NCI-H526 (cell line): ENCODE measurements at places on chromosomes 5 and 9.

- no peak for DNase-seq
These were observed 503.7 kb downstream of the SPATA31D1 start for GRCh38 chr9:82492274-82492673.

DNA sequence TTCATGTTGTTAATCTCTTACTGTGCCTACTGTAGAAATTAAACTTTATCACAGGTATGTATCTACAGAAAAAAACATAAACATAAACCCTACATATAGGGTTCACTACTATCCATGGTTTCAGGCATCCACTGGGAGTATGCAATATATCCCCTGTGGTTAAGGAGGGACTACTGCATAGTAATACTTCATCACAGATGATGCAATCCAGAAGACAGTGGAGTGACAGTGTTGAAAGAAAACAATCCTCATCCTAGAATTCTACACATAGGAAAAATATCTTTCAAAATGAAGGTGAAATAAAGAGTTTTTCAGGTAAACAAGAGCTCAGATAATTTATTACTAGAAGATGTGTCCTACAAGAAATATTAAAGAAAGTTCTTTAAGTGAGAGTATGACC, 105.9 kb downstream of the HOMER1 start:
- no peak for DNase-seq

DNA sequence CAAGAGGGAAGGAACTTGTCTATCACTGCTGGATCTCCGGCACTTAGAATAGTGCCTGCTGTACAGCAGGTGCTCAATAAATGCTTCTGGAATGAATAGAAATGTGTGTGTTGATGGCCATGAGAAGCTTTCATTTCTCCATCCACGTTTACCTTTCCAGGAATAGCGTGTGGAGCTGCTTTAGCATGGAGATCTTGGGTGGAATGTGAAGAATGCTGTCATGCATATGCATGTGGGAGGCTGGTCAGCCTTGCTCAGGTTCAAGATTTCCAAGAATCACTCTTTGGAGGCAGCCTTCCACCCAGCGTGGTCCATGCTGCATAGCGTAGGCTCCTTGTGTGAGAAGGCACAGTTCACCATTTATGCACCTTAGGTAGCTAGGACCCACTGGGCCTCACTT, 19.2 kb downstream of the COL15A1 start:
- DNase-seq, result no peak

GRCh38 chr9:32899181-32899580, 102.2 kb downstream of the APTX start:
- DNase-seq, result no peak

DNA sequence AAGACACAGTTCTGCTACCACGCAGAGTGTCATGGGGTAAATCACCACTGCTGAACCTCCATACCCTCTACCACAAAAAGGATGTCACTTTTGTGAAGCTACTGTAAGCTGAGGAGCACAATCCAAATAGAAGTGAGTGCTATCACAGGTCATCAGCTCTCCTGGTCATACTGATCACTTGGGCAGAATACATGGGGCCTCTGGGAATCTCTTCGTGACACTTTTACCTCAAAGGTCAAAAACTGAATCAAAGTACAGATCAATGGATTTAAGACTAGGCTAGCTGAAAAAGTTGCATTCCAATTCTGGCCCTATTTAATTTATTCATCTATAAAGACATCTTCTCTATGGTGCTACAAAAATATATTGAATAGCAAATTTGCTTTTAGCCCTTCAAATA, 115.5 kb downstream of the MPDZ start:
- DNase-seq, result no peak

DNA sequence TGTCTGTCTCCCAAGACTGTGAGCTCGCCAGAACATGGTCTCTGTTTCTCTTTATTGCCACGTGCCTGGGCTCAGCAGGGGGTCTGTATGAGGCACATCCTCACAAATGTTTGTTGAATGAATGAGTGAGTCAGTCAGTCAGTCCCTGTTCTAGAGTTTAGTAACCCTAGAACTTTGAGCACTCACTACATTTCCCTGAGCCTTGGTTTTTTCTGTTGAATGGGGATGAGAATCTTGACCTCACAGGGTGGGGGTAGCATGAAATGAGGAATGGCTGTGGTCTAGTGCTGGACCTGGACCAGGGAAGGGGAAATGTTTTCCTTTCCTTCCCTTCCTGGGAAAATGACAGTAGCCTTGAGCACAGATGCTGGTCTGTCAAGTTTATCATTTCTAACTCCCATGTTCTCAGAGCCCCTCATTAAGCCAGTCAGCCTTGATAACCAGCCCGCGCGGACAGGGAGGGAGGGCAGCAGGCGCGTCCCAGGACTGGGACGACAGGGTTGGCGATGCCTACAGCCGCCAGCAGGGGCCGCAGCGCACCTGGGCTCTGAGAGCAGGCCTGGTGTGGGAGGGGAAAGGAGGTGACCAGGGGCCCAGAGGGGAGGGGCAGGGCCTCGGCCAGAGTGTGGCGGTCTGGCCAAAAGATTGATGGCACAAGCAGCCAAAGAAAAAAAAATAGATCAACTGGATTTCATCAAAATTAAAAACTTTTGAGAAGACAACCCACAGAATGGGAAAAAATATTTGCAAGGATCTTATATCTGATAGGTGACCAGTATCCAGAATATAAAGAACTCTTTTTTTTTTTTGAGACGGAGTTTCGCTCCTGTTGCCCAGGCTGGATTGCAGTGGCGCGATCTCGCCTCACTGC, 24.1 kb upstream of the WNK2 start:
- no peak for DNase-seq

- DNase-seq, result peak; percentile 7
These were observed 71.3 kb downstream of the TMC1 start for GRCh38 chr9:72592502-72593403.

DNA sequence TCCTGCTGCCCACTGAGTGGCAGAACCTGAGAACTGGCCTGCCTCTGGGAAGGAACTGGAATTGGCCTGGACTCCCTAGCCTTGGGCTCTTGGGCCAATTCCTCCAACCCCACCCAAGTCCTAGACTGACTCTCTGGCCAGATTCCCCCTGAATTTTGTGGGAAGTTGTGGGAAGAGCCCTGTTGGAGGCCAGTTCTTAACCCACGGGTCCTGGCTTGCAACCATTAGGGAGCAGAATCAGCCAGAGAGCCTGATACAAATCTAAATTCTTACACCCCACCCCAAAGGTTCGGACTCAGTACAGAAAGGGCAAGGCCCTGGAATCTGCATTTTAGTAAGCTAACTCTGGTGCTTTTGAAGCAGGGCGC, 125.3 kb upstream of the SLC25A48 start:
- DNase-seq, result no peak

DNA sequence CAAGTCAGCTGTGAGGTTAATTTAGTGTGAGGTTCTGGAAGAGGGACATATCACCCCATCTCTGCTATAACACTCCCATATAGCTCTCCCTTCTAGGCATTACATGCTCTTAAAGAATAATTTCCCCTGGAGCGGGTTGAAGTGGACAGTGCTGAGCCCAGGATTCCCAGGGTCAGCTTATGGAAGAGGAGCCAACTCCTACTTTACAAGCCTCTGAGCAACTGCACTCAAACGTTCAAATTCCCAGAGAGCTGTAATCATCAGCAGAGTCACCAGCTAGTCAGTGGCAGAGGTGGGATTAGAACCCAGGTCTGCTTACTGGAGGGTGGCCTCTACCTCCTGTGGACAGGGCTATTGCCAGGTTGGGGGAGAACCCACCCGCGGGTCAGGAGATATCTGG, 1.4 kb downstream of the NEURL1B start:
- DNase-seq, result no peak

DNA sequence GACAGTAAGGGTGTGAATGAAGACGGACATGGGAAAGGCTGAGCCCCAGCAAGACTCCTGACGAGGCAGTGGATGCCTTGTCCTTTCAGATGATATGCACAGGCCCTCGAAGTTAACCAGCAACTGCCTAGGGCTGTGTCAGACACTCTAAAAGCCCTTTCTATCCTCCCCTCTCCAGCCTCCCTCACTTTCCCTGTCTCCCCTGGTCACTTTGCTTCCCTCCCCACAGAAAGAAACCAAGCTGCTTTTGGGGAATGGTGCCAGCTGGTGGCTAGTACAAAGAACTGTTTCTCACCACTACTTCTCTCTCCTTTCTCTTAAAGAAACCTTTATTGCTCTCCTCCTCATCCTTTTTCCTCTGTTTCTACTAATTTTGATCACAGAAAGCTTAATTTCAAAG, 21.4 kb downstream of the LHFPL2 start:
- no peak for DNase-seq

- no peak for DNase-seq
These were observed 158.8 kb downstream of the DEPDC1B start for GRCh38 chr5:60540856-60541805.

- DNase-seq, result no peak
These were observed 101.1 kb upstream of the GNAQ start for GRCh38 chr9:78132701-78133058.

- no peak for DNase-seq
These were observed 9.8 kb downstream of the PDLIM4 start for GRCh38 chr5:132267166-132267739.

GRCh38 chr5:147481376-147481775, 28.5 kb downstream of the DPYSL3 start:
- no peak for DNase-seq

GRCh38 chr5:169895926-169896325, 84.4 kb downstream of the INSYN2B start:
- no peak for DNase-seq

DNA sequence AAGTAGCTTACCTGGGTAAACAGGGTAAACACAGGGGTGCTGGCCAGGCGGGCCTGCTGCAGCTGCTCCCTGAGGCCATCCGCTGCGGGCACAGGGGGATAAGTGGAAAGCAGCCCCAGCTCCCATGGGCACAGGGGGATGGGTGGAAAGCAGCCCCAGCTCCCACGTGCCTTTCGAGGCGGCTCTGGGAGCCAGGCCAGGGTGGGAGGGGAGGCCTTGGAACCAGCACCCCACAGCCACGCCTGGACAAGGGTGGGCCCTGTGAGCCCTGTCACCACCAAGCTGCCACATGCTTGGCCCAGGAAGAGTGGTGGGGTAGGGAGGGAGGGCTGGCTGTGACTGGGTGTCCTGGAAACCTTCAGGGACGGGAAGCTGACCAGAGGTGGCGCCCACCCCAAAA, 7.8 kb upstream of the CARD9 start:
- DNase-seq, result no peak

- DNase-seq, result no peak
These were observed 83.4 kb downstream of the CPLANE1 start for GRCh38 chr5:37165761-37166160.

DNA sequence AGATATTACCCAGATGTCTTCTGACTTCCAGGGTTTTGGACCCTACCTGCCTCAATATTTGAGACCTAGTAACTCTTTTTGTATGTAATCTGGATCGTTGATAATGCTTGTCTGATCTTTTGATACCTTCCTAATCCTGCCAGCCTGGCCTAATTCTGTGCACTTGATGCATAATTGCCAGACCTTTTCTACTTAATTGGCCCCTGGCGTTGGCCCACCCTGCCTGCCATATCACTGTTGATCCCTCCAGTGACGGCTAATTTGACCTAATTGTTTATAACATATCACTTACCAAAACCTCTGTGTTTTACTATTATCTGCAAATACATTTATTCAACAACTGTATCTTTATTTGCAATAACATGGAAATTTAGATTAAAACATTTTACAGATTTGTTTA, 49.0 kb downstream of the SLC44A1 start:
- no peak for DNase-seq

DNA sequence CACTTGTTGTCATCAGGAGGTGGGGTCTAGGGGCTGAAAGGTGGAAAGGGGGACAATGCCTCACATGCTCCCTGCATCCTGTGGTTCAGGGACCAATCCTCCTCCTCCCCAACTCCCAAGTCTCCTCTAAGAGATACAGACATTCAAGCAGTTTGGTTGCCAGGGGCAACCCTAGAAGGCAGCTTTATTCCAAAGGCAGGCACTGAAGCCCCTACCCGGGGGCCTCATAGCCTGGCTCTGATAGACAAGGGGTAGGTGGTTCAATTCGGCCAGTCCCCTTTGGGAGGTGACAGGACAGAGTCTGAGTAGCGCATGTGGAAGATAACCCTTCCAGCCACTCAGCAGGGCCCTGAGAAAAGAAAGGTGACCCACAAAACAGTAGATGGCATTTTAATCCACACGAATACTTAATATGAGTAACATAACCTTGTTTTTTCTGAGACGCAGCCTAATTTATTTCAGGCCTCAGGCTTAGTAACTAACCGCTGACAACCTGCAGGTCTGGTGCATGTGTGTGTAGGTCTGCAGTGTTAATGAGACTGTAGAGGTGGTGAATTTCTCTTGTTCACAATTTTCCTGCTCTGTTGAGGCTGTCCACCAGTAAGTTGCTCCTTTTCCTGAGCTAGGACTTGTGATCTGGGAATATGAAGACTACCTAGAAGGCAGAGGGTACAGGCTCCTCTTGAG, 31.3 kb upstream of the HSPA9 start:
- no peak for DNase-seq
